DMS153 (cell line): ENCODE measurements at places on chromosomes 2 and 18.
A peak's percentile ranks its signal among the peaks of the same experiment; 100 is the strongest.

DNA sequence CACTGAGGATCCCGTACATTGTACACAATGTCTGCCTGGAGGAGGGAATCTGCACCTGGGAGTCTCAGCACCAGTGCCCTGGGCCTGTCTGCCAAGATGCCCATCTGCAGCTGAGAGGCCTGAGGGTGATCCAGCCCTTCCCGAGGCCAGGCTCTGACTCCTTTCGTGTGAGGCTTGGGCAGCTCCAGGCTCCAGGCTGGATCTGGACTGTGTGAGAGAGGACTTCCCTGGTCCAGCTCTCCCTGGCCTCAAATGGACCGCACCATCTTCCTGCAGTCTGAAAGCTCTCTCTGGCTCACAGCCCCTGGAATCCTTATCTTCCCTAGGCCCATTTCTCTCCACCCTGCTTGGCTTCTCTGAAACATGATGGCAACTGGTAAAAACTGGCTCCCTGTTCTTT lies 324.6 kb downstream of the DYSF start:
- no peak for DNase-seq

DNA sequence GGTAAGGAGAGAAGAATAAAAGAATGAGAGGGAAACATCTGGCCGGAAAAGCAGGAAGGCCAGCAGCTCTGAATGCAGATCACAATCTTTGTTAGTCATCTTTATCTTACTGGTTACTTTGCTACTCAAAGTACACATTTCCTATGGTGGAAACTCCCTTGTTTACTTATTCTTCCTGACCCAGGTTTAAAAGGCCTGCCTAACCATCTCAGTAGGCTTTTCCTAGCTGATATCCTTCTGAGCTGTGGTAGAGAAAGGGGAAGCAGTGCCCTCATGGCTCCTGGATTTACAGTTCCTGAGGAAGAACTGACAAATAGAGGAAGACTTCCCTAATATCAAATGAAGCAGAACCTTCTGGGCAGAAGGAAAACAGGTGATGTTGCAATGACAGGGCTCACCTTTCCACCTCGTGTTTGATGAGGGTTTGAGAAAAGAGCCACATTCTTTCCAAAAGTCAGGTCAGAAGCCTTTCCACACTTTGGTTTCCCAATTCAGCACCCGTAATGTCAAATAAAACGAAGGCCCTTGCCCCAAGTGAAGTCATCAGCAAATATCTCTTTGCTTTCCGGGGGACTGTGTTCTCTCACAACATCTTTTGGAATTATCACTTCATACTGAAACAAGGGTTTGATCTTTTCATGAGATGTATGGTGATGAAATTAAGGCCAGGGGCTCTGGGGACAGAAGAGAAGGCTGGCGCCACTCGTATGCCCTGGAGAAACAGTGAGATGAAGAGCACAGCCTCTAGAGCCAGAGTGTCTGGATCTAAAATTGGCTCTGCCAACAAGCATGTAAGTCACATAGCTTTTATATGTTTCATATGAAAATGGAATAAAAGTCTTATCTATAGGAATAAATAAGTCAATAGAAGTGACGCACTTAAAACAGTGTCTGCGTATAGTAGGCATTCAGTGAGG lies 26.7 kb upstream of the APOB start:
- DNase-seq: no peak

- DNase-seq: peak; percentile 88
These were observed 47.4 kb upstream of the DNAJC10 start for GRCh38 chr2:182668671-182669070.

DNA sequence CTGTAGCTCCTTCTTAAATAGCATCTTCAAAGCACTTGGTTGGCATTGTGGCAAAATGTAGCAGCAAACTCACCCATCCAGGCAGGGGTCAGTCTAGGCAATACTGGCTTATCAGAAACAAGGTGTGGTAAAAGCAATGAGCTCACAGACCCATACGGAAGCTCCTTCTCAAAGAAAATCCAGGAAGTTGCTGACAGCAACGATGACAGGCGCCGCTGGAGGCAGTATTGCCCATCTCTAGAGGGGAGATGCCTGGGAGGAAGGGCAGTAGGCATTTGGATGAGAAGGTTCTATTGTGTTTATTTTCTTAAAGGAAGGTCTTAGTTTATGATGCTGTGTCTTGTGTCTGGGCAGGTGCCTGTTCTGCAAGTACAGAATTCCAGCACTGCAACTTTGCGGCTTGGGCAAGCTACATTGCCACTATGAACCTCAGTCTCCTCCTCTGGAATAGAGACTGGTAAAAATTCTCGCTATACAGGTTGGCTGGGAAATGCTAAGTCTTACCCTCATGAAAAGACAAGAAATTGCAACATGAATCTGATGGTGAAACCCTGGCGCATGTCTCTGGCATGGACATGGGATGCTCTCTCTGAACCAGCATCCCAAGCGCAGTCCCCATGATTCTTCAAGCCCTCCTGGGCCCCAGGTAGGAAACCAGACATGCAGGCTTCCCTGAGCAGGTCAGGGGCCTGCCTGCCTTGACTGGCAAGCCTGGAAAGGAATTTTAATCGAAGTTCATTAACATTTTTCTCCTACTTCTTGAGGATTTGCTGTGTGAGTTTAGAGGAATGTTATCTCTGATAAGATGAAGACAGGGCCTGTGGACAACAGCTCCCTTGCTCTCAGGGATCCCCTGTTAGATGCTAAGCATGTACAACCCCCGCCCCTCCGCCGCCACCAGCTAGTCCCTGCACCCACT lies 156.0 kb downstream of the TFCP2L1 start:
- peak; percentile 5 for DNase-seq

- DNase-seq: no peak
These were observed 31.5 kb upstream of the NFE2L2 start for GRCh38 chr2:177296040-177296439.

- DNase-seq: no peak
These were observed 29.9 kb downstream of the ABCB11 start for GRCh38 chr2:169001116-169001815.

DNA sequence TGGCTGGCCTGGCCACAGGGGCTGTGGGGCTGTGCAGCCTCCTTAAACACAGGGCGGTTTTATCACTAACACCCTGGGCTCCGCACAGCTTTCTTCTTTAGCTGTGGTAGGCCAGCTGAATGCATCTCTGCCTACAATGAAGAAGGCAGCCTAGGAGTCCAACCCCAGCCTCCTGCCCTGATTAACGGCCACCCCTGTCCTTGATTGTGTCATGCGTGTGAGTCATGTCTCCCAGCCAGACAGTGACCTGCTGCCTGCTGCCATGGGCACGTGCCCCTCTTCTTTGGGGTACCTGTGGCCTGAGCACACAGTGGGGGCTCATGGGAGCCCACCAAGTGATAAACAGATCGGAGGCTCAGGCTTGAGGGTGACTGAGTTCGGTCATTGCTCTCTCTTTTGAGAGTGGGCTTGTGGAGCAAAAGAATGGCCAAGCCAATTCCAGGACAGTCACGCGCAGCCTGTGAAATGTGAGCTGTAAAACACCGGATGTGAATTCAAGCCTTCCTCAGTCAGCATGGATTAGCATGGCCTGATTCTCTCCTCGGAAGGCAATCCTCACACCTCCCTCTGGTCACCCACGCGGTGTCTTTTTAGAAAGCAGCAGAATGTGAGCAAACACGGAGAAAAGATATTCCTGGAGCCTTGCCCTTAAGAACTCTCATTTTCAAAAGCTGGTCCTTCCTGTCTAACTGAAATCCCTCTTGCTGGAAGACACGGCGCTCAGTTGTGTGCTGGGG lies 144.1 kb downstream of the CELF4 start:
- no peak for DNase-seq

- no peak for DNase-seq
These were observed 314.0 kb upstream of the FAM98A start for GRCh38 chr2:33913071-33913616.

- DNase-seq: no peak
These were observed 31.1 kb upstream of the FAM237A start for GRCh38 chr2:206611191-206611590.

GRCh38 chr2:6999211-6999877 lies 82.1 kb downstream of the RNF144A start:
- DNase-seq: no peak

DNA sequence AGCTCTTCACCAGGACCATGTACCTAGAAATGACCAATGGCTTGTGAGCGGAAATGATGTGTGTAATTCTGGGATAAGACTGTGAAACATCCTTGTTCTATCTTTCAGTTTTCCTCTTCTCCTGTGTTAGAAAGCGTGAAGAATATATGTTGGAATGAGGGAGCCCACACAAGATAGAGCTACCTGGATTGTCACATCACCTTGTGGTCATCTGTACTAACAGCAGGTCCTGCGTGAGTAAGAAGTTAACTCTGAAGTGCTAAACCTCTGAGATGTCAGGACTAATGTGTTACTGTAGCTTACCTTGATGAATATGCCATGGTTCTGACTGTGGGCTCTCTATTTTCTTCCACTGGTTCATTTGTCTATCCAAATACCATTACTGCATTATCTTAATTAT lies 75.6 kb downstream of the FASTKD2 start:
- no peak for DNase-seq

GRCh38 chr2:140183056-140183765 lies 1403.0 kb upstream of the NXPH2 start:
- no peak for DNase-seq

DNA sequence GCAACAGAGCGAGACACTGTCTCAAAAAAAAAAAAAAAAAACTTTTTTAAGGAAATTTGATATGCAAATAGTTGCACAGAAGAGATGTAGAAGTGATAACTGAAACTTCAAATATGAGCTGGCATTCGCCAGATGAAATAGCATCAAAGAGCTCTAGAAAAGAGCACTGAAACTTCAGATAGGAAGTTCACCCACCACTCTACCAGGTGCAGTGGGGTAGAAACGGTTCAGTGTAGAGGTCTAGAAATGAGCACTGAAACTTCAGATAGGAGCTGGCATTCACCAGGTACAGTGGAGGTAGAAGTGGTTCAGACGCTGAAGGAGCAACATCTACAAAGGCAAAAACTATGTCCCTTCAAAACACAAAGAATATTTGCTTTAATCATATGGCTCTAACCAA lies 9.0 kb upstream of the ONECUT2 start:
- no peak for DNase-seq

DNA sequence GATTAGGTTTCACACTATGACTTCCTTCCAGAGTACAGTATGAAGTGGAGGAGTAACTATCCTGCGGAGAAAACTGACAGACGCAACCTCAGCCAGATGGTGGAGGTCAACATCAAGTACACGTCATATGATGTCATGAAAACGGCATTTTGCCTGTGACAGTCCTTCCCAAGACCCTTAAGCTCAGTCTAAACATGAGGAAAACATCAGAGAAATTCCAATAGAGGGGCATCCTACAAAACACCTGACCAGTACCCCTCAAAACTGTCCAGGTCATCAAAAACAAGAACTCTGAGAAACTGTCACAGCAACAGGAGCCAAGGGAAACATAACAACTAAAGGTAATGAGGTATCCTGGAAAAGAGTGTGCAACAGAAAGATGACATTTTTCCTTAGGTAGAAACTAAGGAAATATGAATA lies 1.7 kb downstream of the RNU4ATAC start:
- DNase-seq: peak; percentile 20

DNA sequence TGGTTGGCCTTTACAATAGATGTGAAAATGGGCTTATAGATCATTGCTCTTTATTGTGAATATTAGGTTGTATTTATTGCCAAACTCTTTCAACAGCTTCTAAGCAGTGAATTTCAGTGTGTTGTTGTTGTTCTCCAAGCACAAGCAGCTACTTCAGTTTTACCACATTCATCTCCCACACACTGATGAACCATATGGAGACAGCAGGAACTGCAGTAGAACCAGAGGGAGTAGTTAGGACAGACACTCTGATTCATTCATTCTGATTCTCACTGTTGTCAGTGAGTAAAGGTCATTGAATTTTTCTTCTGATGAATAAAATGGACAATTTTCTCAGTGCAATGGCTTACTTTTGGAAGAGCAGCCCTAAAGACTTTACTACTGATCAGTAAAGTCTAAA lies 40.2 kb downstream of the CCDC74A start:
- no peak for DNase-seq

DNA sequence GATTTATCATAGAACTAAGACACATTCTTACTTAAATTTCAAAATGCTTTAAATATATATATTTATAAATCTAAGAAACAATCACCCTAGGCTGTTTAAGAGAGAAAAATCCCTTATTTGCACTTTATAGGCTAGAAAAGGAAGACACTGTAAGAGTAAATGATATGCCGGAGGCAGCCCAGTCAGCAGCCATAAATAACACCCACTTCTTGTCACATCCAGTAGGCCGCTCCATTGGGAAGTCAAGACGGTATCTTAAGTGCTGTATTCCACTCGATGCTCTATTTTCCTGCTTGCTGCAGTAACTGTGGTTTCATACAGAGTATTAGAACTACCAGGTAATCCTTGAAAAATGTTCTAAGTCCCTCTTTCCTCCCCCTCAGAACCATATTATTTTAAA lies 57.9 kb downstream of the ABCA12 start:
- DNase-seq: no peak

- no peak for DNase-seq
These were observed 24.5 kb upstream of the SMAD7 start for GRCh38 chr18:48975120-48975816.

DNA sequence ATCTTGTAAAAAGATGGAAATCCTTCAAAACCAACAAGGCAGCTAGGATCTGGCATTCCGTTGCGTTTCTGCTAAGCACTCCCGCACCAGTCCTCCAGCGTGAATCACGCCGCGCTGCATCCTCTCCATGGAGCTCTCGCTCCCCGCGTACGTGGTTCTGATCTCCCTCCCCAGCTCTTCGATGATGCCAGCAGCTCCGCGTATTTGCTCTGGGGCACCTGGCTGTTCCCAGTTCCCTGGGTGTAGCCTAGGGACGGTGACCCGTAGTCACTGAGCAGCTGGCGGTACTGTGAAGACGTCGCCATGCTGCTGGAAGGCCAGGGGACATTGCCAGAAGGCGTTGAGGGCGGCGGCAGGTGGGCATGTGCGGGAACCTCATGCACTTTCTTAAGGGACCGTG lies 407.5 kb downstream of the RNF144A start:
- no peak for DNase-seq
